ENCODE measurements at places on chromosomes 11 and 22.

- no peak for DNase-seq
Measured at GRCh38 chr11:75814363-75814676, 690 bp upstream of the UVRAG start.

- DNase-seq, result no peak
Measured at GRCh38 chr11:128339792-128340191, 247.6 kb downstream of the ETS1 start.

GRCh38 chr11:8813658-8814057 is 97.3 kb upstream of the AKIP1 start:
- no peak for DNase-seq

DNA sequence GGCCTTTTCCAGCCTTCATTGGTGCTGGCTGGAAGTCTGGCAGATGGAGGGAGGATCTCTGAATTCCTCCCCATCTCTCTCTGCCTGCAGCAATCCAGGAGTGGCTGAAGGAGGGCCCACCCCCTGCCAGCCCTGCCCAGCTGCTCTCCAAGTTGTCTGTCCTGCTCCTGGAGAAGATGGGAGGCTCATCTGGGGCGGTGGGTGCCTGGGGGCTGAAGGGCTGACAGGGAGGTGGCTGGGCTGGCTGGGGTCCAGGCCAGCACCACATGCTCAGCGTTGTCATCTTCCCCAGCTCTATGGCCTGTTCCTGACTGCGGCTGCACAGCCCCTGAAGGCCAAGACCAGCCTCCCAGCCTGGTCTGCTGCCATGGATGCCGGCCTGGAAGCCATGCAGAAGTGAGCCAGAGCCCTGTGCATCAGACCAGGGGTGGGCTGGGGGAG is 12.2 kb downstream of the TKFC start:
- no peak for DNase-seq

DNA sequence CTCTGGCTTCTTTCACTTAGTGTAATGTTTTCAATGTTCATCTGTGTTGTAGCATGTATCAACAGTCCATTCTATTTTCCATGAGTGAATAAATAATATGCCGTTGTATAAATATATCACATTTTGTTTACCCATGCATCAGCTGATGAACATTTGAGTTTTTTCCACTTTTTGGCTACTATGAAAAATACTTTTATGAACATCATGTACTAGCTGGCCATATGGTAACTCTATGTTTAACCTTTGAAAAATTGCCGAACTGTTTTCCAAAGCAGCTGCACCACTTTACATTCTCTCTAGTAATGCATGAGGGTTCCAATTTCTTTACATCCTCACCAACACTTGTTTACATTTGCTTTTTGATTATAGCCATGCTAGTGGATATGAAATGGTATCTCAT is 59.8 kb upstream of the FAR1 start:
- DNase-seq, result no peak

GRCh38 chr11:34616830-34617504 is 3.9 kb upstream of the EHF start:
- DNase-seq, result no peak

GRCh38 chr11:3962406-3962840 is 107.0 kb downstream of the STIM1 start:
- DNase-seq, result no peak

GRCh38 chr22:19807914-19808872 is 46.5 kb downstream of the GNB1L start:
- peak; percentile 74 for DNase-seq

DNA sequence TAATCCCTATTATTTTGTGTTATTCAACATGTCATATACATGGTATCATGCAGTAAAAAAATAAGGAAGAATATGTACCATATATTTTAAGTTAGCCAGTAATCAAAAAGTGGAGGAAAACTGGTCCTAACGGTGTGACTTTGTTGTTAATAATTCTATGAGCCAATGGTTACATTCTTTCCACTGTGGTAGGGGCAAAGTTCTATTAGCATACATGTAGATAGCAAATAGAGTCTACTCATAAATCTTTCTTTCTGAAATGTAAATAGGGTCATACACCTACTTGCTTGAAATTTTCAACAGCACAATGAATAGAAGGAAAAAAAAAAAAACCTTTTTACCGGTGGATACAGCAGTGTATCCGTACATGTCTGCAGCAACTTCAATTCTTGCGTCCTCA is 364.8 kb downstream of the RAB38 start:
- no peak for DNase-seq

DNA sequence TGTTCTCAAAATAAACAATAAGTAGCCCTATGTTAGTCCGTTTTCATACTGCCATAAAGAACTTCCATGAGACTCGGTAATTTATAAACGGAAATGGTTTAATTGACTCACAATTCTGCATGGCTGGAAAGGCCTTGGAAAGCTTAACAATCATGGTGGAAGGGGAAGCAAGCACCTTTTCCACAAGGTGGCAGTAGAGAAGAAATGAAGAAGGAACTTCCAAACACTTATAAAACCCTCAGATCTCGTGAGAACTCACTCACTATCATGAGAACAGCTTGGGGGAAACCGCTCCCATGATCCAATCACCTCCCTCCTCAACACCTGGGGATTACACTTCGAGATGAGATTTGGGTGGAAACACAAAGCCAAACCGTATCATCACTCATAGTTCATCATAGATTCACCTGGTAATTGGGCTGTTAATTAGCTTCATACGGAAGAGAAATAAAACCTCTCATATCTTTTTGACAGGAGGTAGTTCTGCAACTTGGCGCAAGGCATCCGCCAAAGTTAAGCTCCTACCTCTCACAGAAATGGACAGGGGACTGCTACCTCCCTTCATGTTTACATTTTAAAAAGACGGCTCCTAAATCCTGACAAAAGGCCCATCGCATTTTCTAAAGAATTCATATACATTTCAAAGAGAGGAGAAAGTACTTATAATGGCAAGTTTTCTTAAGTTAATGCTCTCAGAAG is 49.0 kb downstream of the MUC15 start:
- no peak for DNase-seq

DNA sequence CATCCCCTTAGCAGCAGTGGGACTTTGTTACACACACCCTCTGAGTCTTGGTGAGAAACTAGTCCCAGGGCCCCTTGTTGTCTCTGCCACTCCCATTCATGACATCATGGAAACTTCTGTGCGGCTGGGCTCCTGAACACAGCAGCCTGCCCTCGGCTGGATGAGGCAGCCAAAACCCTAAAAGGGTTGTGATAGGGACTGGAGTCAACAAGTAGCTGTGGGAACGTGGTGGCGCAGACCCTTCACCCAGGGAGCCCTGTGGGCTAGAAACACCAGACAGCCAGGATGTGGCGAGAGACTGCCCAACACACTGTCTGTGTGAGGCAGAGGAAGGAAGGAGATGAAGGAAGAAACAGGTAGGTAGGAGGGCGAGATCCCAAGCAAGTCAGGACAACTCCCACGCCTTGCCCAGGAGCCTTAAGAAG is 3.9 kb downstream of the CD3D start:
- no peak for DNase-seq

- no peak for DNase-seq
Measured at GRCh38 chr22:25142102-25142501, 57.6 kb upstream of the CRYBB3 start.

DNA sequence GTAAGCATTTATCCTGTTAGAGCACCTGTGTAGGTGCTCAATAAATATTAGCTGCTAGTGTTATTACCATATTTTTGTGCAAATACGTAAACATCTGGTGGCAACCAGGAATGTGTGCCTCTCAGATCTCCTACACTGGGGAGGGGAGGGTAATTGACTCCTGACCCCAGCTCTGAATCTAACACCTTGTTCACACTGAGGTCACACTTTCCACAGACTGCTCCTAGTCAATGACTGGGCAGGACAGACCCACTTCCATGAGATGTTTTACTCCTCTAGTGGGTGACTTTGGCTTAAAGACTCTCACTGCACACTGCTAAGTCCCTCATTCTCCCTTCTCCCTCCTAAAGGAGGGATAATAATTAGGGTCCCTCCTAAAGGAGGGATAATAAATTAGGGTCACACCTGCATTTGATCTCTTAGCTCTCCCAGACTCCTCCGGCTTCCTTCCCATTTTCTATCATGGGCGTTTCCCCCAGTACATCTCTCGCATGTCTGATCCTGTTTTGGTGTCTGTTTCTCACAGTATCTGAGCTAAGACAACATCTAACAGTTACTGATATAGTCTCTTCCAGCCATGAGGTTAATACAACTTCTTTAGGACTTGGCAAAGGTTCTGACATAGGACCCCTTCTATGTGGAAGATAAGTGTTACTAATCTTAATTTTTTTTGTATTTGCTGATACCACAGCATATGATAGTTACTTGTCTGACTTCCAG is 8.0 kb downstream of the CSTPP1 start:
- DNase-seq, result no peak

DNA sequence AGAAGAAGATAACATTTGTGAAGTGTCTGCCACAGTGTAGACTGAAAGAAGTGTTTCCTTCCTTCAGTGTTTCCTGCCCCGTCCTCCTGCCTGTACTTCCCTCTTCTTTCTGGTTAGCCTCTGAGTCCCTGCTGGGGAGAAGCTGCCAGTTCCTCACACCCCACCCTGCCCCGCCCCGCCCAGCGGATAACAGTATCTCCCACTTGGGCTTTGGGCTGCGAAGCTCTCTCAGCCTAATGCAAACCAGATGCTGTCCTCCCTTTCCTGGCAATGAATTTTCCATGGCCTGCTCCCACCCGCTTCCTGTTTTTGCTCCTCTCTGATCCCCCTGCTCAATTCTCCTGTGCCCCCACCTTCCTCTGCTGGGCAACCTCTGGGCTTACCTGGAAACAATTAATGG is 5.2 kb upstream of the RAB3IL1 start:
- peak; percentile 92 for DNase-seq

- no peak for DNase-seq
Measured at GRCh38 chr11:73325036-73325981, 17.2 kb downstream of the ARHGEF17 start.

DNA sequence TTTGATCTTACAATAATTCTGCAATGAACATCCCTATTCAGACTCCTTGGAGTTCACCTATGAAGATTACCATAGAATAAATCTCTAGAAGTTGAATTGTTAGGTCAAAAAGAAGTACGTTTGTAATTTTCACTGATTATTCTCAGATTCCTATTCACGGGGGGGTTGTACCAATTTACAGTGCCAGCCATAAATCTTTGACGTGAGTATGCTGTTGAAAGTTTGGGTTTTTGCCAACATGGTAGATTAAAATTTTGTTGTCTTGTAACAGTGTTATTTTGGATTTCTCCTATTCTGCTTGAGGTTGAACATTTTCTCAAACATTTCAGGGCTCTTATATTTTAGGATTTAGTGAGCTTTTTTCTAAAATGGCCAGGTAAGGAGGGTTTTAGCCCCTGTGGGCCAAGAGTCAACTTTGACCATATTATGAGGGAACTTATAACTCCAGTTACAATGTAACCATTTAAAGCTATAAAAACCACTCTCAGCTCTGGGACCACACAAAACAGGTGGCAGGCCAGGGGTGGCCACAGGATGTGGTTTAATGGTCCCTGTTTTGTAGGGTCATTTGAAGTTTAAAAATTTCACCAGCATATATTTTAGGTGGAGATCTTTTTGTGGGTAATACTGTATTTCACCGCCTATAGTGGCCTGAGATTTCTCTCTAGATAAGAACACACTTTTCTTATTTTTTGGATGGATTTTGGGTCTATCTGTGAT is 25.8 kb downstream of the GGTLC2 start:
- DNase-seq, result no peak

- DNase-seq, result no peak
Measured at GRCh38 chr11:43010042-43010441, 301.8 kb upstream of the API5 start.

GRCh38 chr22:21951931-21952465 is 650 bp downstream of the PPM1F start:
- peak; percentile 83 for DNase-seq

- no peak for DNase-seq
Measured at GRCh38 chr22:19779685-19780268, 19.2 kb downstream of the TBX1 start.

- DNase-seq, result no peak
Measured at GRCh38 chr11:77038825-77039326, 4.7 kb downstream of the B3GNT6 start.

DNA sequence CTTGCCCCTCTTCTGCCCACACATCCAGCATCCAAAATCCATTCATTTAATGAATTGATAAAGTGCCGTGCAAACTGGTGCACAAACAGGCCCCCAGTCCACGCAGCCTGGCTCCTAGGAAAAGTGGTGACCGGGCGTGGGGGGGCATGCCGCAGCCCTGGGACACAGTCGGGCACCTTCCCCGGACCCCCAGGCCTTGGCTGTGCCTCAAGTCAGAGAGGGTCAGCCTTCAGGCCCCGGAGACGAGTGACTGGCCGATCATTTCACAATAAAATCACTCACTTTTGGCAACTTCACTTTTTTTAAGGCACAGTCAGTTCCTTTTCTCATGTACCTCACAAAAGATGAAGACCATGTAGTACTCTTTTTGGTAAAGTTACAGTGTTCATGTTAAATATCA is 8.0 kb downstream of the CDPF1 start:
- no peak for DNase-seq

DNA sequence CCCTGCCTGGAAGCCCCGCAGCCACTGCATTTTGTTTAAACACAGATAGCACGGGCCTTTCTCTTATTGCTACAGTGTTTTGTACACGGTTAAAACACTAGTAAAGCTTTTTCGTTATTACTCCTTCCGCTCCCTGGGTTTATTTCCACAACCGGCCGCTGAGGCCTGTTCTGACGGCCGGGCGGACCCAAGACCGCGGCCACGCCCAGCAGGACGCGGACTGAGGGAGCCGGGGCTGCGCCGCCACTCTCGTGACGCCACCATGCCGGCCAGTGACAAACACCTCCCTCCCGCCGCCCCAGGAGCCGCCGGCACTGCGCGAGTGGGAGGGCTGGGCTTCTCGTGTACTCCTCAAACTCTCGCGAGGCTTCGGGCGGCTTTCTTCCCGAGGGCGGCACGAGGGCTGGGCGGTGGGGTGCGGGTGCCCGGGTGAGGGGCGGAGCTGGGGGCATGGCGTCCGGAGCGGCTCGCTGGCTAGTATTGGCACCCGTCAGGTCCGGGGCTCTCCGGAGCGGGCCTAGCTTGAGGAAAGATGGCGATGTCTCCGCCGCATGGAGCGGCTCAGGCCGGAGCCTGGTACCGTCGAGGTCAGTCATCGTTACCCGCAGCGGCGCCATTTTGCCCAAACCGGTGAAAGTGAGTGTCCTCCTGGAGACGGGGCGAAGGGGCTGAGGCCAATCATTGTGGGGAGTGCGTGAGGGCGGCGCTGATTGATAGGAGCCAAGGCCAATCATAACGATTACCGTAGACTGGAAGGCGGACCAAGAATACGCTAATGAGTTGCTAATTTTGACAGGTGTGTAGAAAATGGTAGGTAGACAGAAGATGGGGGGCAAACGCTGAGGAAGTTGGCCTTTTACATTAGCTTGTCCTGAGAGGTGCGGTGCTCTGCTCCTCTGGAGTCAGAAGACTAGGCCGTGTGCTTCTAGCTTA is at the start of gene SMDT1:
Gene SMDT1 (plus strand): TSS at position 382 of the 933 bp plus-strand sequence. CDS start 69 bp downstream, at position 451.
- DNase-seq, result peak; percentile 100

- no peak for DNase-seq
Measured at GRCh38 chr11:128929991-128930390, 12.7 kb downstream of the TP53AIP1 start.

GRCh38 chr22:40748388-40749355 is 69.4 kb downstream of the MCHR1 start:
- DNase-seq, result no peak
